IMR-90 (cell line): ENCODE measurements at places on chromosomes 7 and 10. TPM values are rescaled to one million over a fixed set of nuclear protein-coding genes. Genes with fewer than 3 reads are reported as not detected.

DNA sequence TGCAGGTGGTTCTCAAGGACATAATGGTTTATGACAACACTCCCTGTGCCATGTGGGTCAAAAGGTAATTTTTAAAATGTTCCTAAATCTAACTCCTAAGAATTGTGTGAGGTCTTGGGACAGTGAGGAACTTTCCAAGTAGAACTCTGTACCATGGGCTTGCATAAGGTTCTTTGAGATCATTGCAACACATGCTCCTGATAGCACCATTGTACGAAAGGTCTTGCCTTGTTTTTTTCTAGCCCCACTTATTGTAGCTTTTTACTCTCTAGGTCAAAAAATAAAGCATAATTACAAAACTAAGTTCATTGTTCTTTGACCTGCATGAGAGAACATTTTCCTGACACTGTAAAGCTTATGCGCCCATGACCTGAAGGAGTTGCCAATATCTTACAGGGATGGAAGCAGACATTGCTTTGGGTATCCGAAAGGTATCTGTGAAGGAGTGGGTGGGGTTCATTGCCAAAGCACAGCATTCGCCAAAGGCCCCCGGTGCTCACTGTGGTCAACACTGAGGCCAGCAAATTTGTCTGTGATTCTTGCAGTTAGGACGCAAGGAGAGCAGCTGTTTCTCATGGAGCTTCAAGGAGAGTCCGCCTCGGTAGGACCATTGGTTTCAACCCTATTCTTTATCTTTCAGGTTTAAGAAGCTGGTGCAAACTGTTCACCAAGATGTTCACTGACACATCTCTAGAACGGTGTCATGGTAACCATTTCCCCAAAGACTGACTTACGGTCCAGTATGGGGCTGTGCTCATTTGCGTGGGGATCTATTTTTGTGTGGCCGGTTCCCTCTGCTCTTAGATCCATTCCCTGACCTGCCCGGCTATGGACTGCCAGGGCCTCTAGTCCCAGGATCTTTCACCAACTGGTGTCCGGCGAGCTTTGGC, 7.6 kb upstream of the PRKAG2 start:
- DNase-seq = no peak
- H3K27me3 ChIP-seq = peaks cover 54% of the 10 kb centered on the region
- H3K27ac ChIP-seq = no peak overlapping the region
- H3K36me3 ChIP-seq = no peaks in the 10 kb centered on the region

- no peak overlapping the region for H3K4me3 ChIP-seq
- H3K36me3 ChIP-seq = no peaks in the 10 kb centered on the region
- no peak overlapping the region for H3K27ac ChIP-seq
- DNase-seq = no peak
- H3K4me1 ChIP-seq = no peaks in the 10 kb centered on the region
These were observed 105.0 kb upstream of the DGKB start for GRCh38 chr7:15007507-15007906.

DNA sequence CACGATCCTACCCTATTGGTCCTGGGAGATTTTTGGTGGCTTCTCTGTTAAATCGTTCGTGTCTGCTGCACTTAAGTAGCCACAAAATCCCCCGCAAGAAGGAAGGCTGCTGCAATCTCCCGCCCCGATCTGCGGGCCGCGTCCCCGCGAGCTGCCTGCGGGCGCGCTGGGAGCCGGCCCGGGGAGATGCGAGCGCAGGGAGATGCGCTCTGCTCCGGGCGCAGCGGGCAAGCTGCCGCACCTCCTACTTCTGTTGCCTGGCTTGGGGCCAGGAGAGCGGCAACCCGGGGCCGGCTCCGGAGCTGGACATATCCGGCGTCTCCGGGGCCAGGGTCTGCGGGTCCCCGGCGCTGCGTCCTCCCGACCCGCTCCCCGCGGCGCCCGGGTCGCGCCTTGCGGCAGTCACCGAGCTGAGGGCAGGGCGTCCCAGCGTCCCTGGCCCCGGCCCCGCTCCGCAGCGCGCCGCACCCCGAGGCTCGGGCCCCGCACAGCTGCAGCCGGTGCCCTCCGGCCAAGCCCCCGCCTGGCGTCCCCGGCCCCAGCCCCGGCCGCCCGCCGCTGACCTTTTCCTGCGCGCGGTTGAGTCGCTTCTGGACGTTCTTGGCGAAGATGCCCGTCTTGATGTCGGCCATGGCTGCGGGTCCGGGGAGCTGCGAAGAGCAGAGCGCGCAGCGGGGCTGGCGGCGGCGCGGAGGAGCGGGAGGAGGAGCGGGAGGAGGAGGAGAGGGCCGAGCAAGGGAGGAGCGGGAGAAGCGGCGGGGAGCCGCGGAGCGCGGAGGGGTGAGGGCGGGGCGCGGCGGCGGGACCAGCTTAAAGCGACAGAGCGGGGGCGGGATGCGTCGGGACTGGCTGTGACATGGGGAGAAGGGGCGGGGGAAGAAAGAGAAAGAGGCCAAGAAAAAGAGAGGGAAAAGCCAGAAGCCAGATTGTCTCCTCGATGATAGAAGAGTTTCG, at the start of gene AMPH:
Gene AMPH (minus strand): TSS at position 654 of the 954 bp plus-strand sequence. CDS start 22 bp downstream, at position 632.
- peaks cover 3% of the 10 kb centered on the region; the same call in 1 of the 2 replicates for H3K27me3 ChIP-seq
- peak within 1 kb of the TSS; percentile 73 for H3K4me3 ChIP-seq
- H3K4me1 ChIP-seq = peaks cover 7% of the 10 kb centered on the region; the same call in 1 of the 2 replicates
- H3K36me3 ChIP-seq = no peaks in the 10 kb centered on the region
- peak; percentile 40 for DNase-seq

DNA sequence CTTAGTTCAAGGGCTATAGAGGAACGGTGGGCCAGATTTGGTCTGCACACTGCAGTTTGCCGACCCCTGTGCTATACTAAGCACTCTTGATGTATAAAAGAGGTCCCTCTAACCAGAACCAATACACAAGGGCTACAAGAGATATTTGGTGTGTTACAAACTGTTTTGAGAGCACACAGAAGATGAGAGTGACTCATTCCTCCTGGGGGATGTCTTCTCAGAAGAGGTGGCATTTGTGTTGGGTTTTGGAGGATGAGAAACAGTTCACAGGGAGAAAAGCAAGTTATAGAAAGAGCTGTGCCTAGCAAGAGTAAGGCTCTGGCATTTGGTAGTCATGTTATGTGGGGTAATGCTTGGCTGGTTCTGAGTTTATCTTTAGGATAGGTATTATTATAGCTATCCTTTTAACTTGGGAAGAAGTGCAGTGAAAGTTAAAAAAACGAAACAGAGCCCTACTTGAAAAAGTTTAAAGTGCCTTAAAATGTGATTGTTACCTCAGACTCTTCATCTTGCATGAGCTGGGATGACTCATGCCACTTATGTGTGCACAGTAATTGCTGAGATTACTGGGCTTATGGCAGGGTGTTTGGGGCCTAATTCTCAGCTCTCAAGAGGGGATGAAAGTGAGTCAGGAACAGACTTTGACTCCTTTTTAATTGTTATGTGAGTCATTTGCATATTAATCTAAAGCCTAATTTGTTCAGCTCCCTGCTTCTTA, 160.4 kb downstream of the KIF20B start:
- peak overlapping the region; percentile 63; the same call in 1 of the 2 replicates for H3K27ac ChIP-seq
- peaks cover 7% of the 10 kb centered on the region for H3K27me3 ChIP-seq

GRCh38 chr10:36332926-36333325, 690.8 kb upstream of the FZD8 start:
- H3K36me3 ChIP-seq = no peaks in the 10 kb centered on the region
- no peak overlapping the region for H3K27ac ChIP-seq
- peaks cover 5% of the 10 kb centered on the region for H3K4me1 ChIP-seq
- H3K27me3 ChIP-seq = no peaks in the 10 kb centered on the region
- no peak for DNase-seq

GRCh38 chr7:40115936-40116335, 18.5 kb downstream of the MPLKIP start:
- no peaks in the 10 kb centered on the region; the same call in 1 of the 2 replicates for H3K4me1 ChIP-seq
- no peak overlapping the region for H3K4me3 ChIP-seq
- DNase-seq = no peak

- H3K4me3 ChIP-seq = no peak overlapping the region
- H3K27ac ChIP-seq = no peak overlapping the region
- H3K36me3 ChIP-seq = no peaks in the 10 kb centered on the region
- peak; percentile 10 for DNase-seq
- no peaks in the 10 kb centered on the region for H3K27me3 ChIP-seq
These were observed 5.0 kb downstream of the CD36 start for GRCh38 chr7:80643336-80643915.

Gene GRID1
- not detected in 2 replicates for total RNA-seq

Gene TMEM60
- total RNA-seq = 9.9 and 19.2 TPM in 2 replicates

Gene KCP
- not detected in 2 replicates for total RNA-seq

Gene KIAA1549
- 1.1 and 1.3 TPM in 2 replicates for total RNA-seq

Gene PGAM2
- total RNA-seq = not detected in 2 replicates

Gene SH2D4B
- total RNA-seq = not detected in 2 replicates

Gene FAM25G
- total RNA-seq = not detected in 2 replicates

Gene CDK1
- 28.1 and 37.5 TPM in 2 replicates for total RNA-seq

Gene LRRC17
- 271 and 280 TPM in 2 replicates for total RNA-seq
